ENCODE measurements at places on chromosomes 1 and 21.
A peak's percentile ranks its signal among the peaks of the same experiment; 100 is the strongest.

GRCh38 chr1:204503913-204504519 lies 9.4 kb upstream of the PIK3C2B start:
- DNase-seq, result no peak

DNA sequence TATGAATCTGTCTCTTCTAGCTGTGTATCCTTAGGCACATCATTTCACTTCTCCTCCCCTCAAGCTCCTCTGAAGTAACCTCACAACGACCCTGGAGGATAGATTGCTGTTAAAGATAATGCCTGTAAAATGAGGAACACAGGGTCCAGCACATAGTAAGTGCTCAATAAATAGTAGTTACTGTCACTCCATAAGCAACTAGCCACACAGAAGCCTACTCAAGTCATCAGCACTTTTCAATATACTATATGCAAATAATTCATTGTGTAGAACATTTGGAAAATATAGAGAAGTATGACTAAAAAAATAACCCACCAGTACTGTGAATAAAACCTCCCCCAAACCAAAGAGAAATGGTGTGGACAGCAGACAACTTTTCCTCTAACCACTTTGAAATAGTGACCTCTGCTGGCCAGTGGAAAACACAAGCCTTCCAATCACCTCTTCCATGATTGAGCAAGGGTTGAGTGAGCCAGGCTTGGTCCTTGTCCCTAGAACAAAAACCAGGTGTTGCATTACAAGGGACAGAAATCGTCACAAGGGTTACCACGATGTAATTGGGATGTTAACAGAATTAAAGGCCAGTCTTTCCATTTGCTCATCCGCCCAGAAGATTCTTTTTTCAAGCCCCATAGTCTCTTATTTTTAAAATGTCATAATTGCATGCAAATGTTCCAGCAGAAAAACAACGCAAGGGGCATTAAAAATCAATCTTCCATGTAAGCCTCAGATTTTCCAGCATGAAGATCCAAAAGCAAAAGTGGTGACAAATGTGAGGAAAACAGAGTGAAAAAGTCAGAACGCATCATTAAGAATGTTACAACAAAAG lies 15.7 kb upstream of the GLIS1 start:
- peak; percentile 31 for DNase-seq

GRCh38 chr1:10338047-10338446 lies 60.8 kb upstream of the PGD start:
- peak; percentile 32 for DNase-seq

DNA sequence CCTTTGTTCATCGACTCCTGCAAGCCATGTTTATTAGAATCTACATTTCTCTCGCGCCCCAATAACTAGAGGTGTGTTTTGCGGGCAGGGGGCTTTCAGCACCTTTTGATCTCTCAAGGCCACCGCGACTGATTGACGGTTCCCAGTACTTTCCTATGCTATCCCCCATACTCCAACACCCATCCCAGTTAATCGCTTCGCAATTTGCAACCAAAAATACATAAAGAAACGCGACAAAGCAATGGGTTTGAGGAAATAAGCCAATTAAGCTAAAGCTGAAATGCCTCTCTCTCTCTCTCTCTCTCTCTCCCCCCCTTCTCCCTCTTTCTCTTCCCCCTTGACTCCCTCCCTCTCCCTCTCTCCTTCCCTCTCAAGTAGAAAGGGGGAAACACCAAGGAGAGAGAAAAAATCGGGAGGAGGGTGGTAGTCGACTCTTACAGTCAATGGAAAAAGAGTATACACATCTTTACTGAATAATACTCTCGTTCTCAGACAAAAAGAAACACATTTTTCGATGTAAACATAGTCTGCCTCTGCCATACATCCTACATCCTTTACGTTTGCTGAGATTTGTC lies 128.0 kb upstream of the DPYD start:
- no peak for DNase-seq

DNA sequence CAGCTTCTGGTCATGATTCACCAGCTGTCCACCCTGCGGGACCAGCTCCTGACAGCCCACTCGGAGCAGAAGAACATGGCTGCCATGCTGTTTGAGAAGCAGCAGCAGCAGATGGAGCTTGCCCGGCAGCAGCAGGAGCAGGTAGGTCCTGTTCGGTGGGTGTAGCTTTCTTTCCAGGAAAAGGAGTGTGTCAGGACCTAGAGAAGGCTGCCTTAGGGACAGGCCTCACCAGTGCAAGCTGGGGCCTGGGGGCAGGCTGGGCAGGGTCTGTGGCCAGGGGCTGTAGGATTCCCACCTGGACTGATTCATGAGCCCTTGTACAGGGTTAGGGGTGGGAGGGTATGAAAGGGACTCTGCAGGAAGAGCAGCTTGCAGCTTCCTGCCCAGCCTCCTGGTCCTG lies 35.3 kb downstream of the ETNK2 start:
- no peak for DNase-seq

All from CD4-positive, alpha-beta T cell treated with Interleukin-4 for 4 hours (primary cell).